ENCODE measurements at places on chromosomes 7 and 10.
A peak's percentile ranks its signal among the peaks of the same experiment; 100 is the strongest.

GRCh38 chr10:7478727-7479457 is 68.1 kb upstream of the SFMBT2 start:
- DNase-seq: no peak

DNA sequence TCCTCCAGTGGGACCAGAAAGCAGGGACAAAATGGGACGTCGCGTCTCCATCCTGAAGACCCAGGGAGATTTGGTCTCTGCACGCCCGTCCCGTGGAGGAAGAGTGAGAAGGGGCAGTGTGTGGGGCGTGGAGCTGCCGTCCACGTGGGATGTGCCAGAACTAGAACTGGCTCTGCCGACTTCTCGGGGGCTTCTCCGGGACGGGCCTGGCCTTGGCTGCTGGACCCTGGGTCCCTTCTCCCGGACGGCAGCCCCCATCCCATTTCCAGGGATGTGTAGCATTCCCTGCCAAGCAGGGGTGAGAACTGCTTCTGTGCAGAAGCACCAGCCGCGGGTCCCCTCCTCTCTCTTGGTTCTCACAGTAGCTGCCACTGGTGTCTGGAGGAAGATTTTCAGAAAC is 18.8 kb upstream of the DPYSL4 start:
- no peak for DNase-seq

DNA sequence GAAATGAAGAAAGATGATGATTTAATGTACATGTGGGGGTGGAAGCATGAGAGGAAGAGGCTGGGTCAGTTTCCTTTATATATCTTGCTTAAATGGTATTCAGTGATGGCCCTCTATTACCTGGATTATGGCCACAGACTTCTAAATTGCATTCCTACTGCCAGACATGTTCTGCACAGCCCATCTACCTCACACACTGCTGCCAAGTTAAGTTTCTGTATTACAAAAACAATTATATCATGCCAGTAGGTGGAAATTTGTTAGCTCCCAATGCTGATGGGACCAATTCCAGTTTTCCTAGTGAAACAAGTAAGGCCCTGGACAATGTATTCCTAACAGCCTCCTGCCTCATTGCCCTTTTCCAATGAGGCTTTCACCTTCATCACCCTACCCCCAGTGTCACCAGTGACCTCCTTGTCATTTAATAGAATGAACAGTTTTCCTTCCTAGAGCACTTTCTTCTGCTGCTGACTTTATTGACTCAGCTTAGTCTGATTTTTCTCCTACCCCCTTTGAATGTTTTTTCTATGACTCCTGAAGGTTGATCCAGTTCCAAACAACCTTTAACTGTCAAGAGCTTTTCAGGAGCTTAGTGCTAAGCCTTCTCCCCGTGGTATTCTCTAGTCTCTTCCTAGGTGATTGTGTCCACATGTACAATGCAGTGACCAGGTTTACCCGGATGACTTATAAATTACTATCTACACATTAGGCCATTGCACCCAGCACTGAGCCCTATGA is 316.6 kb upstream of the ANKRD30A start:
- DNase-seq: no peak

- no peak for DNase-seq
Observed at GRCh38 chr10:116255886-116256751, 16.9 kb downstream of the GFRA1 start.

GRCh38 chr7:122384528-122384927 is 80.0 kb upstream of the FEZF1 start:
- no peak for DNase-seq

DNA sequence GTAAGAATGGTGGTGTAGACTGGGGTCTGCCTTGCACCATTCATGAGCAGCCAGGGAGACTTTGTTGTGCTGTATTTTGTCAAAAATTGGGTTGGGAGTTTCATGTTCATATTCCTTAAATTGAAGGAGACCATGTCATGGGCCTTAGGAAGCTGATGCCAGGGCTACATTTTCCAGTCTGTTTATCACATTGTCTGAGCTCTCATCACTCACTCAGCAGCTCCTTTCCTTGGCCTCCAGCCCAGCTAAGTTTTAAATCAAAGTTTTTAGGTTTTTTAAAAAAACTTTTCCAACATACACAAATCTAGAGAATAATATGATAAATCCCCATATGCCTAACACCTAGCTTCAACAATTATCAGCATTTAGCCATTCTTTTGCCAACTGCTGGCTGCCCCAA is 12.6 kb upstream of the FAM13C start:
- no peak for DNase-seq

GRCh38 chr10:17062955-17063484 is 66.6 kb downstream of the CUBN start:
- no peak for DNase-seq

DNA sequence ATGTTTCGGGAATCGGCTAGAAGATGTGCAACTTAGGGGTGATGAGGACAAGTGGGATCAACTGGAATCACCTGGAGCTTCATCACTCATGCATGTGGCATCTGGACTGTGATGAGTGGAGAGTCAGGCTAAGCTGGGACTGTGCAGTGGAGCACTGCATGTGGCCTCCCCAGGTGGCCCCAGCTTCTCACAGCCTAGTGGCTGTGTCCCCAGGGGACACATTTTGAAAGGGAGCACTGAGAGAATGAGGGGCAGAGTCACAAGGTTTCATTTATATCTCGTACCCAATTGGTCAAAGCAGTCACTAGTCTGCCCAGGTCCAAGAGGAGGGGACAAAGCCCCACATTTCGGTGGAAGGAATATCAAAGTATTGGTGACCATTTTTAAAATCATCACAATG is 54.8 kb upstream of the TCF7L2 start:
- DNase-seq: no peak

DNA sequence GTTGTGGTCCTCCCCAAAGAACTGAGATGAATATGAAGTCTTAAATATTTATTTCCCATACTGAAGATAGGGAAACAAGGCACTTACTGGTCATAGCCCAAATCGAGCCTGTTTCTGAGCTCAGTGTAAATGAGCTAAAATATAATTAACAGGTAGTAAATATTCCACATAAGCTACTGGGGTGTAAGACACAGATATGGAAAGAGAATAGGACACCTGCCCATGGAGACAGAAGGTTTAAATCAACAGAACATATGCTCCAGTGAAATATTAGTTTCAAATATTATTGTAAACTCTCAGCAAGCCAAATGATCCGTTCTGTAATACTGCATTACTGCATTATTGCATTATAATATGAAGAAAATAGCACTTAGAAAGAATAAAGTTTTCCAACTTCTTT is 537.9 kb downstream of the ANKRD7 start:
- no peak for DNase-seq

GRCh38 chr7:1412322-1413261 is 46.7 kb downstream of the MICALL2 start:
- DNase-seq: peak; percentile 89

DNA sequence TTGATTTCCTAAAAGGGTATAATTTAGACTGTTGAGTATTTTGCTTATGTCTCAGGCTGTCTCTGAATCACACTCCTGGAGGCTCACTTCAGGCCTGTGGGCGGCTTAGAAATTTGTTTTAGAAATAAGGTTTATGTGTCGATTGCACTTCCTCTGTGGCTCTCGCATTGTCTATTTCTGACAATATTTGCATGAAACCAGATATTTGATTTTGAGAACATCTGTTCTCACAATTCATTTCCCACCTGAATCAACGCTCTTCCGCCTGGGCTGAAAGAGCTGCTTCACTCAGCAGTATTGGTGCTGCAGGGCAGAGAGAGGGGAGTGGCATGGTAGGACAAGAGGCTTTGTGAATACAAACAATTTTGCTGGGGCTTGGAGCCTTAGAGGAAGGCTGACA is 262.0 kb downstream of the ADRA2A start:
- no peak for DNase-seq

DNA sequence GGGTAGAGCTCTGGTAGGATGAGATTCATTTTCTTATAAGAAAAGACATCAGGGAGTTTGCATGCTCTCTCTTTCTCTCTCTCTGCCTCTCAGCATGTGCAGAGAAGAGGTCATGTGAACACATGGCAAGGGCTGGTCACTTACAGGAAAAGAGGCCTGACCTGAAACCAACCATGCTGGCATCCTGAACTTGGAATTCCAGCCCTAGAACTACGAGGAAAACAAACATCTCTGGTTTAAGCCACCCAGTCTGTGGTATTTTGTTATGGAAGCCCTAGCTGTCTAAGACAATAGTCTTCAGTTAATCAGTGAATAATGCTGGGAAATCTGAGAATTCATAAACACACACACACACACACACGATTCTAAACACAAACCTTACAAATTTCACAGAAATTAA is 1104.2 kb upstream of the LRRN3 start:
- DNase-seq: no peak

GRCh38 chr7:95921543-95921942 is 149.2 kb downstream of the DYNC1I1 start:
- no peak for DNase-seq

DNA sequence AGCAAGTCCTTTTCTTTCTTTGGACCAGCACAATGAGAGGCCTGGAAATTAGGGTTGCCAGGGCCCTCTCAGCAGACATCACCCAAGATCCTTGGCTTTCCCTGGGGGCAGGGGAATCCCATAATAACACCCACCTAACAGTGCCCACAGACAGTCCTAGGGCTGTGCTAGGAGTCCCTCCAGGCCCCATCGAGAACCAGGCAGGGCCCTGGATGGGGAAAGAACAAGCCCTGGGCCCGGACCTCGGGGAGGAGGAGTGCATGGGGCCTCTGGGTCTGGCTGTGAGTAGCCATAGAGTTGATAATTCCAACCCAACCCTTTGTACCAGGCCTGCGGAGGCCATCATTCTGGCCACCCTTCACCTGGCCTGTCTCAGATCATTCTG is 201.2 kb upstream of the ZMIZ1 start:
- no peak for DNase-seq

- no peak for DNase-seq
Observed at GRCh38 chr10:13272164-13272571, 27.7 kb downstream of the PHYH start.

DNA sequence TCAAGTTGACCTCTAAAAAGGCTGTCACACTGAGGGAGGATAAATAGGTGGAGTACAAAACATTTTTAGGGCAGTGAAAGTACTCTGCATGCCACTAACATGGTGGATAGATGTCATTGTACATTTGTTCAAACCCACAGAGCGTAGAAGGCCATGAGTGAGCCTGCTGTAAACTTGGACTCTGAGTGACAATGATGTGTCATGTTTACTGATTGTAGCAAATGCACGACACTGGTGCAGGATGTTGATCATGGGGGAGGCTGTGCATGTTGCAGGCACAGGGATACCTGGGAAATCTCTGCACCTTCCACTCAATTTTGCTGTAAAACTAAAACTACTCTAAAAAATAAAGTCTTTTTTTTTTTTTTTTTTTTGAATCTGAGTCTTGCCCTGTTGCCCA is 52.5 kb upstream of the GRID1 start:
- no peak for DNase-seq

GRCh38 chr10:114173603-114173920 is 441 bp downstream of the CCDC186 start:
- DNase-seq: no peak

DNA sequence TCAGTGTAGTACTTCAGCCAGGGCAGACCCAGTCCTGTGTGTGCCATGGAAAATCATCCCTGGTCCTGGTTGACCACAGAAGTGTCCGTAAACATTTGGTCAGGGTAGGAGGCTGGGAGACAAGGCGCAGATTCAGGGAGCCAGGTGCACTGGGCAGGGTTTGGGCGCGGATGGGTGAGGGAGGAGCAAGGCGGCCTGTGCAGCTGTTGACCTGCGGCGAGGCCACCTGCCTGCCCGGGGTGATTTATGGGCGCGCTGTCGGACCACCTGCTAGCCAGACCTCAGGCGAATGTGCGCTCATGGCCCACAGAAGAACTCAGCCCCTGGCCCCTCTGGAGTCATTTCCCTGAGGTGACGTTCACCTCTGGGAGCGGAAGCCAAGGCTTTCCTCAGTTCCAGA is 6.6 kb downstream of the SFRP5 start:
- DNase-seq: no peak

- no peak for DNase-seq
Observed at GRCh38 chr7:28686418-28686800, 271.7 kb downstream of the TRIL start.

GRCh38 chr10:121559326-121560026 is 38.8 kb downstream of the FGFR2 start:
- no peak for DNase-seq

DNA sequence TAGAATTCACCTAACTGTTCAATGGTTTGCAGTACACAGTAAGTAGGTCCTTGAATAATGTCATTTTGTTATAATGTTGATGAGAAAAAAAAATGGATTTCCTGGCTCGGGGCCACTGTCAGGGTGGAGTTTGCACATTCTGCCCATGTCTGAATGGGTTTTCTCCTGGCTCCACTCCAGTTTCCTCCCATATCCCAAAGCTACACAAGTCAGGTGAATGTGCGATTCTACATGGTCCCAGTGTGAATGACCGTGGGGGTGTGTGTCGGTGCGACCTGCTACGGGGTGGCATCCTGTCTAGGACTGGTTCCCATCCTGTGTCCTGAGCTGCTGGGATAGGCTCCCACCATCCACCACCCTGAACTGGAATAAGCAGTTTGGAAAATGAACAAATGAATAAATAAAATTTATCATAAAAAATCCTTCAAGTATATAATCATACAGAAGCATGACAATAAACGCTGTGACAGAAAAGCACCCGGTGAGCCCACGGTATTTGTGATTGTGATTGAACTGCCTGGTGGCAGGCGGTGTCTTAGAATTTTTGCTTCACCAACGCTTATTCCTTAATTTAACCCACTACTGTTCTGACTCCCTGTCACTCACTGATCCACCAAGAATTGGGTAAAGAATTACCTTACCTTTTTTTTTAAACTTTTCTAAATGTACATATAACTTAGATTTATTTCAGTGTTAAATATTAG is 114.1 kb downstream of the ICA1 start:
- DNase-seq: no peak

GRCh38 chr7:2529161-2530070 is 9.8 kb downstream of the LFNG start:
- peak; percentile 68 for DNase-seq

DNA sequence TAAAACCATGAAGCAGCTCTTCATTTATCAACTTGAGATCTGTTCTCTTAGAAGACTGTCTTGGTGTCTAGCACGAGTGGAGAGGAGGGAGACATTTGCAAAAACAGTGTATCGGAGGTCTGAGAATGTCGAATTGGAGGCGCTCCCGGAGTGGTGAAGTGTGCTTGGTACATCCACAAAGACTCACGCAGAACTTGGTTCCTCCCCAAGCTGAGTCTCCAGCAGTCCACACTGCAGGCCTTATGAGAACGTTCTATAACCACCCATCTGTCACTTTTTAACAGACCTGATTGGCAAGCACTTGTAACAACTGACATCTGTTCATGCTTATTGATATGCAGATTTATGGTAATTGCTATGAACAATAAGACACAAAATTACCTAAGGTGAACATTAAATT is 261.6 kb downstream of the CELF2 start:
- DNase-seq: no peak

GRCh38 chr10:124008187-124008586 is 85.2 kb downstream of the CHST15 start:
- no peak for DNase-seq

- no peak for DNase-seq
Observed at GRCh38 chr10:132516771-132517725, 20.5 kb upstream of the INPP5A start.

Measured in CD4-positive, alpha-beta T cell treated with Interleukin-10 for 1 hour (primary cell).